ENCODE measurements at places on chromosomes 6 and 20.

DNA sequence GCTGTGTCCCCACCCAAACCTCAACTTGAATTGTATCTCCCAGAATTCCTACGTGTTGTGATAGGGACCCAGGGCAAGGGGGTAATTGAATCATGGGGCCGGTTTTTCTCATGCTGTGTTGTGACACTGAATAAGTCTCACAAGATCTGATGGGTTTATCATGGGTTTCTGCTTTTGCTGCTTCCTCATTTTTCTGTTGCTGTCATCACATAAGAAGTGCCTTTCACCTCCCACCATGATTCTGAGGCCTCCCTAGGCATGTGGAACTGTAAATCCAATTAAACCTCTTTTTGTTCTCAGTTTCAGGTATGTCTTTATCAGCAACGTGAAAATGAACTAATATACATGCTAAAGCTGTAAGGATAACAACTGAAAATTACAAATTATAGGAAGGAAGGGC is 88.3 kb downstream of the CDYL start:
- DNase-seq = no peak

DNA sequence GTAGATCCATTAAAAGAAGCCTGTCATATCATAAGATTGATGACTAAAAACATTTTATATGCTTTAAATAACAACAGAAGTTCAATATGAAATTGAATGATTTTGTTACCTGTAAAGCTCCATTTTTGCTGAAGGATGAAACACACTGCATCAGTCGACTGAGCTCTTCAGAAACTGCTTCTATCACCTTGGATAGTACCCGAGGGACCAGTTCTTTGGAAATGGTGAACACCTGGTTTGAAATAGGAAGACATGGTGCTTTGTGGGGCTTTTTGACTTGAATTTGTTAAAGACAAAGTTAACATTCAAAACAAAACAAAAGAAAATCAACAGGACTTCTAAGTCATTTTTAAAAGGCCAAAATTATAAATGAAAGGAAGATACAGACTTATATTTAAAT is 105.7 kb downstream of the IRF4 start:
- DNase-seq = no peak

- no peak for DNase-seq
Observed at GRCh38 chr6:143882401-143882930, 18.2 kb downstream of the ZC2HC1B start.

GRCh38 chr6:131107151-131107550 is 28.1 kb upstream of the AKAP7 start:
- DNase-seq = no peak

- DNase-seq = no peak
Observed at GRCh38 chr6:157385482-157385881, 4.5 kb downstream of the ZDHHC14 start.

- no peak for DNase-seq
Observed at GRCh38 chr6:39760226-39760952, 31.8 kb upstream of the DAAM2 start.

- DNase-seq = peak; percentile 57
Observed at GRCh38 chr6:109687271-109687761, 3.7 kb downstream of the AK9 start.

- DNase-seq = no peak
Observed at GRCh38 chr20:31425797-31426196, 14.6 kb upstream of the DEFB123 start.

Measured in activated CD8-positive, alpha-beta memory T cell treated with anti-CD3 and anti-CD28 coated beads for 24 hours (primary cell).